ENCODE measurements at places on chromosomes 3 and 15.
A peak's percentile ranks its signal among the peaks of the same experiment; 100 is the strongest.

- DNase-seq: no peak
These were observed 274.9 kb upstream of the ZPLD1 start for GRCh38 chr3:102159810-102160451.

- DNase-seq: no peak
These were observed 29.9 kb upstream of the PFN2 start for GRCh38 chr3:150000641-150001040.

- no peak for DNase-seq
These were observed 914.5 kb upstream of the EPHA6 start for GRCh38 chr3:95899911-95900310.

- DNase-seq: no peak
These were observed 279.2 kb downstream of the EDEM1 start for GRCh38 chr3:5466717-5467116.

GRCh38 chr3:151863611-151864010 lies 9.8 kb upstream of the SUCNR1 start:
- DNase-seq: no peak

DNA sequence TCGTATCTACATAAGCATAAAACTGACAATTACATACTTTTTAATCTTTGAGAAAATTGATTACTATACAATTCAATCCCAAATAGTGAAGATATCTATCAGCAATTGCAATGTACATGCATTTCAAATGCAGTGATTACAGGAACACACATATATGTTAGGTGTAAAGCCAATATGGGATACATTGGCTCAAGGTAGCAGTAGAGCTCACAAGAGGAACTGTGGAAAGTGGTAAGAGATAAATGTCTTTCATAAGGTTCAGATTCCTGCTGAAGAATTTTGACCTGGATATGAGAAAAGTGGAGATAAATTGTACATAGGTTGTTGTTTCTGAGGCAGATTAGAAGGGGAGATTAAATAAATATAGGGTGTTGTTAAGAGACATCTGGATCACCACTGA lies 1280.5 kb downstream of the OTOL1 start:
- no peak for DNase-seq

DNA sequence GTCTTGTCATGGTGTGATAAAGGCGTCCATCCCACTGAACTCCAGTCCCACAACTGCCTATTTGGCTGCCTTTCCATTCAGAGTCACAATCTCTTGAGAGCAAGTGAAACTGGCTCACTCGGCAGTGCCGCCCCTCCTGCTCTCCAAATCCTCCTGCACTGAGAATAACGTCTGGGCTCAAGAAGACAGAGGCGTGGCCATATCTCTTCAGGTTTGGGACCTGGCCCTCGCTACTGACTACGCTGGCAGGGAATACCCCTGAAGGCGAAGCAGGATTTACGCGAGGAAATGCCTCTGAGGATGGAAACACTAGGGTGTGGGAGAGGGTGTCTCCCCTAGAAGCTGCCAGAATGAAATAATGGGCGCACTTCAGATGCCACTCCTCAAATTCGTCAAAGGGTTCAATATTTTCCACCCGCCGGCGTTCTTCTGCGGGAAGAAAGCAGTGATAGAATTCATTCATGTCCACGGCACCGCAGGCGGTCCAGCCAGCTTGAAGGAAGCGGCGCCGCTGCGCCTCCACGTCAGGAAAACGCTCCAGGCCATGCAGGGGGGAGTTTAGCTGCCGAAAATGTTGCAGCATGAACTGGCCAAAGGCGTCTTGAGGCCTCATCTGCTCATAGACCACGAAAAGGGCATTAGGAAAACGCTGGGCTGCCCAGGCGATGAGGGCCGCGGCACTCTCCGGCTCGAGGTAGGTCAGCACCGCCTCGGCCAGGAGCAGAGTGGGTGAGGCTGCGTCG lies 985 bp downstream of the LCMT2 start:
- no peak for DNase-seq

GRCh38 chr15:81947548-81947947 lies 98.3 kb downstream of the MEX3B start:
- DNase-seq: no peak

DNA sequence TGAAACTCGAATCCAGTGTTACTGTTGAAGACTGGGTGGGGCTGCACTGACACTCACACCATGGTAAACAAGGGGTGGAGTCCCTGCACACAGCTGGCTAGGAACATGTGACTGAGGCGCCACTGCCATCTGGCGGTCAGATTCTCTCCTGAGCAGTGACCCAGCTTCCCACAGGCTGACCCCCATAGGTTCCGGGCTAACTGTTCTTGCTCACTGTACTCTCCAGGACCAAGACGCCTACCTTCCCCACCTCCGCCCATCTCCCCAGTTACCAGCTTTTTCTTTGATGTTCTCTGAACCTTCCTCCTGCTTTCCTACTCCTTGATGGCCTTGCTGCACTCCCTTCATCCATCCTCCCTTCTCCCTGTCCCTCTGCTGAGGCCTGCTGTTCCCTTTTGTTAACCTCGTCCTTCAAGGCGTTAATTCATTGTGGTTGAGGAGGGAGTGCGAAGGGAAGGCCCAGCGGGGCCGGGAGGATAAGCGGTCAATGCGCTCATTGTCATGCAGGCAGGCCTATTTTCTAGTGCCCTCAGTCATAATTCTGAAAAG lies 115.2 kb downstream of the ATP8B4 start:
- DNase-seq: peak; percentile 91

- DNase-seq: no peak
These were observed 398.9 kb downstream of the LSAMP start for GRCh38 chr3:116046350-116046749.

DNA sequence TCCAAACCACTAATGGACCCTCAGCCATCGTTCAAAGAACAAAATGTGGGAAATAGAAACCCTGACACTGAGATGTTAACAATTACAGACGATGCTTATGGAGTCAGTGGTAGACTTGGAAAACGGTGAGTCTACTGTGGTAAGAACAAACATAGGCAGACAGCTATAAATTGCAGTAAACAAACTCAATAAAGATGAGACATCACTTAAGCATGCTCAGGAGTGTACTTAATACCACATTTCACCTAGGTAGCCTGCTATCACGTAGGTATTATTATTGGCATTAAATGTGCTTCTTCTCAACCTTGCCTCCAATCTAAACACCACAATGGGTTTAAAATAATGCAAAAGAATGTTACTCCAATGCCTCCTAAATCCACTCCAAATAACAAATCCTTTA lies 2.5 kb downstream of the OSBPL10 start:
- DNase-seq: no peak

DNA sequence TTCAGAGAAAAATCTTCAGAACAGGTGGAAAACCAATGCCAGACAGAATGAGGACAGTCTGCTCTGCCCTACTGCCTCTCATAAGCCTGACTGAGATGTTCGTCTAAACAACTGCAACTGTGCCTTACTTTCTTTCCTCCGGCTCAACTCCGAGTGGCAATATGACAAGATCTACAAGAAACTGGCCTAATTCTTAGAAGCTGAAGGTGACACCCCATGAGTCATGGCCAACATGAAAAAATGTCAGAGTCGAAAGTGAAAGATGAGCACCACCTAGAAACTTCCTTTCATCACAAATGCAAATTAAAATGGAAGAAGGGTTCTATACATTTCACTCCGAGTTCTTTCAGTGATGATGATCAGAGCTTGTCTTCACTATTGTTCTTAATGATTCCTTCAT lies 12.9 kb downstream of the PCYT1A start:
- no peak for DNase-seq

DNA sequence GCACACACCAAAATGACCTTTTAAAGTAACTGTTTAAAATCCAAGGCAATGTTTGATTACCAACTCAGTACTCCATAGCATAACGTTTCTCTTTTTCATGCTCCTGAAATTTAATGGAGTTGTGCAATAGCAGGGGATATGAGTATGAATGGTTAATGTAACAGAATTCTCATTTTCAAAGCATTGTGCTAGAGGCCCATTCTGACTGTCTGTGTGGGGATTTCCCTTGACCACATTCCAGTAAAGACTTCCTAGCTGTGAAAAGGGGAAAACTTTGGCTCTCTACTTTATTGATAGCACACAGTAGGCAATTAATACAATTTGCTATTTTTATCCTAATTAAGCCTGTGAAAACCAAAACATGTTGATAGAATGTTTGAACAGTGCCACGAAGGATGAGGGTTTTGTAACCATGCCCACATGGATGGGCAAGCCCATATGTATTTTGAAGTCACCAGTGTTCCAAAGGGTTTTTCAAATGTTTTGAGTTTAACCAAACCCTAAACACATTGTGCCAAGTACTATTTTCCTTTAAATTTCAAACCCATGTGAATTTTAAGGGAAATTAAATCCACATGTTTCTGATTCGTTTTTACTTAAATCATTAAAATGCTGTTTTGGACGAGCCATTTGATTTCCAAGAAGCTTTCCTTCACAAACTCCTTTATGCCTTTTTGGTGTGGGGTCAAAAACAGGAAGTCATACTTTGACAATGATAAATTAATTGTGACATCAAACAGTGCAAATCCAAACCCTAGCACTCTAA lies 261.2 kb downstream of the SHOX2 start:
- no peak for DNase-seq
